ENCODE measurements at places on chromosomes 7 and 10.

GRCh38 chr10:28367929-28368484, 65.1 kb upstream of the MPP7 start:
- peak; percentile 48 for DNase-seq

- no peak for DNase-seq
These were observed 236.3 kb upstream of the PLXDC2 start for GRCh38 chr10:19579761-19580545.

- DNase-seq: no peak
These were observed 17.8 kb downstream of the WDR86 start for GRCh38 chr7:151392002-151392401.

DNA sequence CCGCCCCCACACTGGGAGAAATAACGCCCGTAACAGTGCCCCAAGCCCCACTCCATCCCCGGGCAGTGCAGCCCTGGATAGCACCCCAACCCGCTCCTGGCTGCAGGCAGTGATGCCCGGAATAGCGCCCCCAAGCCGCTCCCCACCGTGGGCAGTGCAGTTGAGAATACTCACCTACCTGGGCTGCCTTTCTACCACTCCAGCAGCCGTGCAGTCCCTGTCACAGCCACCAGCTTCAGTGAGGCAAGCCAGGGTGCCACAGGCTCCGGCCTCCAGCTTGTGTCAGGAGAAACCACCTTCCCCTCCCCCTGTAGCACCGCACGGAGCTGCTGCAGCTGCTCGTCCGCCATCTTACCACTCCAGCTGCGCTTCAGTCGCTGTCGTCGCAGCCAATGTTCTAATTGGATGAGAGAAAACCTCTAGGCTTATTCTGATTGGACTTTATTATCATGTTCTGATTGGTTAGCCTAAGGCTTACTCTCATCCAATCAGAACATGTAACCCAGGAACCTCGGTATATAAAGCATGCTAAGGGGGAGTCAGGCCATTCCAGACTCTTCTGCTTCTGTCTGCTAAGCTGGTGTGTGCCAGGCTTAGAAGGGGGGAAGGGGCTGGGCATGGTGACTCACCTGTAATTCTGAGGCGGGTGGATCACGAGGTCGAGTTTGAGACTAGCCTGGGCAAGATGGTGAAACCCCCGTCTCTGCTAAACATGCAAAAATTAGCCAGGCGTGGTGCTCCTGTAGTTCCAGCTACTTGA, 53.2 kb upstream of the ZNF33B start:
- DNase-seq: no peak

DNA sequence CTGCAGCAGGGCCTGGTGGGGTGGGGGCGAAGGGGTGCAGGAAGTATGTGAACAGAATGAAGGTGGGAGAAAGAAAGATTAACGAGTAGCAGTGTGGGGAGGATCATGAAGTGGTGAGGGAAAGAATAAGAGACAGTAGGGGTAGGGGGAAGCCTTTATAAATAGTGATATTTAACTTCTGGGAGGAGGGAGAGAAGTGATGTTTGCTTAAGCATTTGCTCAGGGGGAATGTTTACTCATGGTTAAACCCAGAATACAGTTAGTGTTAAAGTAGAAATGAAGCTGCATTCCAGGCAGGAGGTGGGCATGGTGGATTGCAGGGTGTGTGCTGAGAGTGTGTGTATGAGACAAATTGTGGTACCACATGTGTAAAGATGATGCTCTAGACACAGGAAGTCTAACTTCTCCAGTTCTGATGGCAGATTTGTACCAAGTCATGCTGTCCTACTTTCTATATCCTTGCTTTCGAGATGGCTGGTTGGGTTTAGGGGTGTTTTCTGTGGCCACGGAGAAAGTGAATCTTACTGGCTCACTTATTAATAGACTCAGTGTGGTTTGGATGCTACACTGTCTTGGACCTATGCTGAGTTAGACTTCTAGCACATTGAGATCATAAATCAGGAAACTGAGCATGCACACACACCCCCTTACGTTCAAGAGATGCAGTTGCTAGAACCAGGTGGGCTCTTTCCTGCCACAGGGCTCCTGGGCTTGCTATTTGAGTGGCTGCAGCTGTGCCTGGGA, 10.6 kb upstream of the DNMBP start:
- DNase-seq: no peak

Data from activated naive CD4-positive, alpha-beta T cell (primary cell).